ENCODE measurements at places on chromosomes 1 and 21.

DNA sequence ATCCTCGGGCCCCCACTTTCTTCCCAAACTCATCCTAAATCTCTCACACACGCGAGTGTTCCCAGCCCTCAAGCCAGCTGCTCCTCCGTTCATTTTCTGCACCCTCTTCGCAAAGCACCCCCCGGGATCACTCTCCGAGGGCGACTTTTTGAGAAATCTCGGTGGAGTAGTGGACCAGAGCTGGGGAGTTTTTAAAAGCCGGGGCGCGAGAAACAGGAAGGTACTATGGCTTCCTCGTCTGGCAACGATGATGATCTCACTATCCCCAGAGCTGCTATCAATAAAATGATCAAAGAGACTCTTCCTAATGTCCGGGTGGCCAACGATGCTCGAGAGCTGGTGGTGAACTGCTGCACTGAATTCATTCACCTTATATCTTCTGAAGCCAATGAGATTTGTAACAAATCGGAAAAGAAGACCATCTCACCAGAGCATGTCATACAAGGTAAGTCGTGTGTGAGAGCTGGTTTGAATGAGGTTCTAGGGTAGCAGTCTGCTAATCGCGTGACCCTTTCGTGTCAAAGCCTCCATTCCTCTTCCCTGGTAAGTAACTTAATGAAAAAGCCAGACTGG, 800 bp downstream of the DR1 start:
- DNase-seq, result peak; percentile 16

- peak; percentile 52 for DNase-seq
Measured at GRCh38 chr21:39121600-39122355, 61.5 kb downstream of the PSMG1 start.

- no peak for DNase-seq
Measured at GRCh38 chr1:1024149-1024770, 4.3 kb downstream of the AGRN start.

- peak; percentile 89 for DNase-seq
Measured at GRCh38 chr1:204494281-204495077, at the start of gene PIK3C2B. Gene PIK3C2B, minus strand, starts transcription at chr1:204494805. Its CDS starts 25,003 bp downstream, at chr1:204469802.

- DNase-seq, result no peak
Measured at GRCh38 chr1:185535621-185536020, 198.6 kb upstream of the HMCN1 start.

- DNase-seq, result no peak
Measured at GRCh38 chr1:165910764-165911421, 83.5 kb downstream of the UCK2 start.

- DNase-seq, result no peak
Measured at GRCh38 chr1:24463776-24464735, 38.6 kb upstream of the RCAN3 start.

DNA sequence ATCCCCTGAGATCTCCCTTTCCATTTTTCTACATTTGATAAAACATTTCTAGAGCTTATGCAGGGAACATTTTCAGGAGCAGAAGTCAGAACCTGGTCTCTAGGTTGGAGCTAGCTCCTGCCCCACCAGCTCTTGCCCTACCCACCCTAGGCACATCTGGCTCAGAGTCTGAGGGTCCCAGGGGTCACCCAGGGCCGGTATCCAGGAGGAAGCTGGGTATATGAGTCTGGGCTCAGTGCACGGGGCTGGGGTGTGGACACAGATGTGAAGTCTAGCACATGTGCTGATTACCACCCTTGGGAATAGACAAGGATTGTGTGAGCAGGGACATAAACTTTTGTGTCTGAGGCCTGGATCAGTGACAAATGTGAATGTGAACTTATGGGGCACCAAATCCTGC, 95.4 kb downstream of the MATN1 start:
- no peak for DNase-seq

- DNase-seq, result no peak
Measured at GRCh38 chr1:16717336-16718098, 22.8 kb upstream of the RNU1-4 start.

DNA sequence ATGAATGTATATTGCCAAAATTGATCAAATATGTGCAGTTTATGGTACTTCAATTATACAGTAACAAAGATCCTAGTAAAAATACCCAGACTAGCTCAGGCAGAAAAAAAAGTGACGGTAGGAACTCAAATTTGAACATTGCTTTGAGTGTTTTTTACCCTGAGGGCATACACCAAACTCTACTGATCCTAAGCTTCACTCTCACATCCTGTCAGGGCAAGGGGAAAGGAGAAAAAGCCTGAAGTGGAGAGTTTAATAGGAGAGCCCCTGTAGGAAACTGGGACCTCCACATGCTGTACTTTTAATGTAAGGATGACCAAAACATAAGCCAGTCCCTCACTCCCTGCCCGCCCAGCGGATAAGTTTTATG, 59.8 kb upstream of the GNG12 start:
- DNase-seq, result no peak

- DNase-seq, result no peak
Measured at GRCh38 chr21:42591170-42591869, 62.1 kb upstream of the PDE9A start.

GRCh38 chr1:92730476-92730875, 54.4 kb downstream of the EVI5 start:
- DNase-seq, result no peak

DNA sequence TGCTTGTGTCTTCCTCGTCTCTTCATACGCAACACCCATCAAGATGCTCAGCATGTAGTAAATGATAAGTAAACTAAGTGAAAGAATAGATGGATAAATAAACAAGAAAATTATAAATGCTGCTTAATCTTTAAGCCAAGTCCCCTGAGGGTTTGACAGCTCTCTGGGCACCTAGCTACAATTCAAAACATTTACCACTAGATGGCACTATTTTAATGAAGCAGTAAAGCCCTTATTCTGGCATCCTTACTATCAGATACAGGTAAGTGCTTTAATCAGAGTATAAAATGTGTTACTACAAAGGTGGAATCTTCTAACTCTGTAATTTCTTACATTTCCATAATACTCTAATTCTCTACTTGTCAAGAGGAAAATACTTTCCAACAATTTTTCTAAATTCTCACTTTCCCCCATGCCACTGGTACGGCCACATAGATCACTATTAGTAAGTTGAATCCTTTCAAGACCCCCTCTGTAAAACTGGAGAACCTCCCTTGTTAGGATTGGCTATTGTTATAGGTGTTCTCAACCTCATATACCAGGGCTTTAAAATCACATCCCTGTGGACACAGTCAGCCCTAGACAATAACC, 137.8 kb downstream of the BARHL2 start:
- DNase-seq, result peak; percentile 34

DNA sequence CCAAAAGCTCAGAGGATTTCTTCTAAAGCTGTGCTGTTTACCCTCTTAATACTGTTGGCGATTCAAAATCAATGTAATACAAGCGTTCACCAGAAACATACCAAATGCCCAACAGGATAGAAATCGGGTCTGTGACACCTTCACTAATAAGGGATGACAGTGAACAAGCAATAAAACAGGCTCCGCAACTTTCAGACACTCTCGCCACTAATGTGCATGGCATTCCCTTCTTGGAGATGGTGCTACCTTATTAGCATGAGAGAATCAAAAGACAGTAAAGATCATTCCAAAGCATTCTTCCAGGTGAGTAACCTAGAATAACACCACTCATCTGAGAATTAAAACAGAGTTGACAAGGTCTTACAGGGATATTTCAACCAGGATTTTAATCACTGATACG, 367.1 kb downstream of the TTLL7 start:
- no peak for DNase-seq

DNA sequence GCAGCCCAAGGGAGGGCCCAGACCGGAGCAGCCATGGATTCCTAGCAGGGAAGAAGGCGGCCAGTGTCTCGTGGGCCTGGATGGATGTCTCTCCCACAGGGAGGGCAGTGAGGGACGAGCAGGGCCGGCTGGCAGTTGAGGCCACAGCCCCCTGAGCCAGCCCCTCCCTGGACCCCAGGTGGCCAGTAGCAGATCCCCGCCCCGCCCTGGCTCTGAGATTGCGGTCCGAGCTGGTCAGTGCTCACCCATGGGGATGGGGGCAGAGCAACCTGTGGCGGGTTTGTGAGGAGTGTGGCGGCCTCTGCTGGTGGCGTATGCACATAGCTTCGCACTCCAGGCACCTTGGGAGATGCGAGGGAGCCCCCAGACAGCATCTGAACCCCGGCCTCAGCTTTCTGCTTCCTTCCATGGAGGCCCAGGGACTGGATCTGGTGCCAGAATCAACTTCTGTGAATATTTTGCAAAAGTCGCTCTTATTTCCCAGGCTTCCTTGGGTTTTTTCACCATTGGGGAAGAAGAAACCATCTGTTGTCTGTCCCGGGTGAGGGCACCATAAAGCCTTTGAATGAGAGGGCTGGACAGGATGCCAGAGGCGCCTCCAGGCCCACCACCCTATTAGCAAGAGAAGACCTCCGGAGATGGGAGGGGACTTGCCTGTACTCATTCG, 8.4 kb upstream of the KCNN3 start:
- peak; percentile 86 for DNase-seq

GRCh38 chr1:1092894-1093609, 18.9 kb upstream of the RNF223 start:
- DNase-seq, result no peak

DNA sequence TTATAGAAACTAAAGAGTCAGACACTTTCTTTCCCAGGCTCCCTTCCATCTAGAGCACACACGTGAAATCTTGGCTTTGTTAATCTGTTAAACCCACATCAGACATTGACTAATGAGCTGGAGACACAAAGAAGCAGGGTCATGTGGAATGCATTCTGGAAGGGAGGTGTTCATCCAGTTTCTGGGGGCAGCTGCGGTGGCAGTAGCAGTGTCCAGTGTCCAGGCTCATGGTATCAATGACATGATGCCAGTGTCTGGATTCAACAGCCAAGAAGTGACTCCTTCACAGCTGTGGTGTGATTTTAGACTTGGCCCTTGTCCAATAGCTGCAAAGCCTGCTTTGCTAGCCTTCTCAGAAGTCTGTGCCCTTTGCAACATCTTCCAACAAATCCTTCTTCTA, 95.2 kb downstream of the NTPCR start:
- DNase-seq, result peak; percentile 29

DNA sequence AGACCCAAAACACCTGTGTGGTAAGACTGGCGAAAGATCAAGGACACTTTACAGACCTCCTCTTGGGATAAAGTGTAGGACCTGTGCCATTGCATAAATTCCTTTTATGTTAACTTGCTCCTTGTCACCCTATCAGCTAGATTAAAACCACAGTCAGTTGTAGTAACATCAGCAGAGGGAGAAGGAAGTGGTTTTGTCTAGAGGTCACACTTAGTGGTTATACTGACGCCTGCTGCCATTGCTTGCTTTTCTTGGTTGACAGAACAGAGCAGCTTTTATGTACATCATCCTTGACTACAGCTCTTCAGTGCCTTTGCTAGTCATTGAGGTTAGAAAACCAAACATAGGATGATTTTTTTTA, 101.4 kb downstream of the PBX1 start:
- DNase-seq, result peak; percentile 69

- DNase-seq, result peak; percentile 72
Measured at GRCh38 chr1:157849229-157849875, 7.7 kb upstream of the CD5L start.

GRCh38 chr1:38586993-38587646, 272.5 kb downstream of the RRAGC start:
- DNase-seq, result peak; percentile 49

GRCh38 chr1:153352523-153352922, 3.9 kb upstream of the PGLYRP4 start:
- peak; percentile 80 for DNase-seq

DNA sequence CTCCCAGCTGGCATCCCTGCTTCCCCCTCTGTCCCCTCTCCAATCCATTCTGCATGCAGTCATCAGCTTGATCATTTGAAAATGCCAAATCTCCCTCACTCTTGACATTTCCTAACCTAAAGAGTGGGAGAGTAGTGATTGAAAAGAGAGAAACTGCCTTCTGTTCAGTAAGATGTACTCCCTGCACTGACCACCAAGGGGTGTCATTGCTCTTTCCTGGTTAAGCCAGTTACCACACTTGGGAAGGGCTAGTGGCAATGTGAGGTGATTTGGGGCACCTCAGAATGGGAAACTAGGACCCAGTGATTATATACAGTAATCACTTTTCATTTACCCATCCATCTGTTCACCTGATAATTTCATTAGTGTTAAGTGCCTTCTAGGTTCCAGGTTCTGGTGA, 6.9 kb upstream of the TMEM269 start:
- DNase-seq, result peak; percentile 35

GRCh38 chr21:31586118-31586517, 73.4 kb upstream of the SOD1 start:
- no peak for DNase-seq

GRCh38 chr21:14553422-14553821, 7.3 kb upstream of the SAMSN1 start:
- DNase-seq, result no peak

DNA sequence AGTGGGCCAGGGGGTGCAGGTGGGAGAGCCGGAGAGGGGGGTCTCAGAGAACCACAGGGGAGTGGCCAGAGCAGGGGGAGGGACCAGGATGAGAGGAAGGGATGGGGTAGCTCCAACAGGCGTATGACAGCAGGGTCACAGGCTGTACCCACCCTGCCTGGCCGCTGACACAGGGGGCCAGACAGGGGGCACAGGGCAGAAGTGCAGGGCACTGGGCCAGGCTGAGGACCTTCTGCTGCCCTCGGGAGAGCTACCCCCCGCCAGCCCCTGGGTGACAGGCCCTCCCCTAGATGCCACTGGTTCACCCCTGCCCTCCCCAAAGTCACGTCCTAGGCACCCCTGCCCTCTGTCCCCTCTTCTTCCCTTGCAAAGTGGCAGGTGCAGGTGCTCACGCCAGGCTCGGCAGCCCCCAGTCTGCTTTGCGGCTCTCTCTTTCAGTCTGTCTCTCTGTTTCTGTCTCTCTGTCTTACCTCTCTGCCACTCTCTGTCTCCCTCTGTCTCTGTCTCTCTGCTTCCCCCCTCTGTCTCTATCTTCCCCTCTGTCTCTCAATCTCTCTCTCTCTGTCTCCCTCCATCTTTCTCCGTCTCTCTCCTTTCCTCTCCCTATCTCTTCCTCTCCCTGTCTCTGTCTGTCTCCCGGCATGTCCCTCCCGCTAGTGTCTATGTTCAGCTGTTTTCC, 48.5 kb downstream of the WNT9A start:
- DNase-seq, result no peak

DNA sequence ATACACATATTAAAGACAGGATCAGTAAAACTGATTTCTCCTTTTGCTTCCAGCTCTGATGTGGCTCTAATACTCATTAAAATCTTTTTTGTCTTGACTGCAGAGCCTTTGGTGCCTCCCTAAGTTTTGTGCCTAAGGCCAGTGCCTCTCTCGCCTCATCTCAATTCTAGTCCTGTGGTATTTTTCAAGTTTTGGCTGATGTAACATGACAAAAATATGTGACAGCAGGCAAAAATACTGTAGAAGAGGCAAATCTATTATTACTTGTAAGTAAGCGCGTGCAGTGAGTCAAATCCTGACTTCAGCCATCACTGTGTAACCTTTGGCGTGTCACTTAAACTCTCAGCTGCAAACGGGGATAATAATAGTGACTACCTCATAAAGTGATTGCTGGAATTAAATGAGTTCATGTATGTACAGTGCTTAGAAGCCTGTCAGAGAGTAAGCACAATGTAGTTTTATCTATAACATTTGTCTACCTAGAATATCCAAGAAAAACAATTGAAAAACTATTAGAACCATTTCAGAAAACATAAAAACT, 74.0 kb downstream of the MAB21L3 start:
- no peak for DNase-seq

GRCh38 chr1:25035523-25036116, 105.5 kb upstream of the RUNX3 start:
- no peak for DNase-seq

All from RPMI8226 (cell line).